Stimulated activated CD4-positive, alpha-beta T cell treated with anti-CD3 and anti-CD28 coated beads, TNF-alpha, amount 100 ng/mL, for 4 hours (primary cell): ENCODE measurements at places on chromosomes 4 and X.

DNA sequence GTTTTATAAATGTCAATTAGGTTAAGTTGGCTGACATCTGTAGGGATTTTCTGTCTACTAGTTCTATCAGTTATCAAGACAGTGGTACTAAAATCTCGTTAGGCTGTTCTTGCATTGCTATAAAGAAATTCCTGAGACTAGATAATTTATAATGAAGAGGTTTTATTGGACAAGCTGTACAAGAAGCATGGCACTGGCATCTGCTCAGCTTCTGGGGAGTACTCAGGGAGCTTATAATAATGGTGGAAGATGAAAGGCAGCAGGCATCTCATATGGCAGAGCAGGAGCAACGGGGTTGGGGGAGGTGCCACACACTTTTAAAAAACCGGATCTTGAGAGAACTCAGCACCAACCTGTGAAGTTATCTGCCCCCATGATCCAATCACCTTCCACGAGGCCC, 28.2 kb downstream of the CHIC2 start:
- DNase-seq = no peak

DNA sequence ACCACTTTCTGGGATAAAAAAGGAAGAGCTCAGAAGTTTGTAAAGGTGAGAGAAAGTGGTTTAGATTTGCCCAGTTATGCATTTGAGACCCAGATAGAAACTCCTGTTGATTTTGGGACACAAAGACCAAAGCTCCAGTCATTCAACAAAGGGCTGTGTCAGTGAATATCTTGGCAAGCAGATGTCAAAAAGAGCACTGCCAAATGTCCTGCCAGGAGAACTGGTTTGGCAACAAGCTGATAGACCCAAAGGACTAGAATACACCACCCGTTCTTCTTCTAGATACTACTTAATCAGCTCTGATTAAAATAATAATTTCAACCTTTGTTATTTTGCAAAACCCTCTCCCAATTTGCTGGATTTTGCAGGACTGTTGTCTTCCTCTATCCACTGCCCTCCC, 121.4 kb downstream of the NHS start:
- DNase-seq = no peak

DNA sequence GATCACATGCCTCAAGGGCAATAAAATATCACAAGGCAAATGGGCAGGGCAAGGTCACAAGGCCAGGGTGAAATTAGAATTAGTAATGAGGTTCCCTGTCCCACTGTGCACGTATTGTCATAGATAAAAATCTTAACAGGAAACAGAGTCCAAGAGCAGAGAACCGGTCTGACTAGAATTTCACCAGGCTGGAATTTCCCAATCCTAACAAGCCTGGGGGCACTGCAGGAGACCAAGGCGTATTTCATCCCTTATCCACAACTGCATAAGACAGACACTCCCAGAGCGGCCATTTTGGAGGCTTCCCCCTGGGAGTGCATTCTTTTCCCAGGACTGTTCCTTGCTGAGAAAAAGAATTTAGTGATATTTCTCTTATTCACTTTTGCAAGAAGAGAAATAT, 25.9 kb upstream of the PRDM5 start:
- DNase-seq = no peak

DNA sequence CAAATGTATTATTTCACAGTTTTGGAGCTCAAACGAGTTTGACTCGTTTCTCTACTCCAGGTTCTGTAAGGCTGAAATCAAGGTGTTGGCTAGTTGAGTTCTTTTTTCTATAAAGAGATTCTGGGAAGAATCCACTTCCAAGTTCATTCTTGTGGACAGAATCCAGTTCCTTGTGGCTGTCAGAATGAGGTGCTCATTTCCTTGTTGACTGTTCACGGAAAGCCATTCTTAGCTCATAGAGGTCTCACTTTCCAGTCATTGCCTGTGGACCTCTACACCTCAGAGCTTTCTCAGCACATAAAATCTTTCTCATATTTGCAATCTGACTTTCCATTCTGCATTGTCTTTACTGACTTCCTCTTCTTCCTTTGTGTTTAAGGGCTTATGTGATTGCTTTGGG, 62.9 kb downstream of the SYTL5 start:
- no peak for DNase-seq

DNA sequence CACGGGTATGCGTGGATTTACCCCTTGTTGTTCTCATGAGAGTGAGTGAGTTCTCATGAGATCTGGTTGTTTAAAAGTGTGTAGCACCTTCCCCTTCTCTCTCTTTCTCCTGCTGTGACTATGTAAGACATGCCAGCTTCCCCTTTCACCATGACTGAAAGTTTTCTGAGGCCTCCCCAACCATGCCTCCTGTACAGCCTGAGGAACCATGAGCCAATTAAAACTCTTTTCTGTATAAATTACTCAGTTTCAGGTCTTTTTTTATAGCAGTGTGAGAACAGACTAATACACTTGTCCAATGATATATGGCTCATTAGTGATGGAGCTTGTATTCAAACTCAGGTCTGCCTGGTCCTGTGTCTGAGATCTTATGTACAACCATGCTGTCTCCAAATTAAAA, 28.5 kb upstream of the RTL3 start:
- no peak for DNase-seq

- no peak for DNase-seq
Observed at GRCh38 chrX:111264385-111264784, 5.9 kb downstream of the CAPN6 start.

GRCh38 chrX:54067766-54068165, 23.5 kb upstream of the PHF8 start:
- DNase-seq = no peak
